ENCODE measurements at places on chromosomes 16 and 17.

DNA sequence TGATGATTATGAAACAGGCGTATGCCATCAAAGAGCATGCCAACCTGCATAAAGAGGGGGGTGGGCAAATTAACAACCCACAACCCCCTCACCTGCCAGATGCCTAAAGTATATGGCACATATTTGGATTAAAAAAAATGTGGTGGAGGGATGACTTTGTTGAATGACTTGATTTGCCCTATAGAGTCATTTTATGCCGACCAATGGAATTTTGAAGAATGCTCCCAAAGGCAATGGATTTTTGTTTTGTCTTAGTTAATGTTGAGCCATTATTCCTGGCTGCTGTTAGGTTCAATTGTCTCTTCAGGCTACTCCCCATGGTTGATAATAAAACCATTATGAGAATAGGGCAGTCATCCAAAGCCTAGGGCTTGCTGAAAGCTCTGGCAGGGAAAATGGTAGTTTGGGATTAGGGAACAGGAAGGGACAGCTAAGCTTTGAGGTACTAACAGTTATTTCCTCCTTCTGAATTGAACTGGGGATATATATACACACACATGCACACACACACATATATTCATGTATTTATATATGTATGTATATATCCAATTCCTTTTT is 5.8 kb upstream of the CHCT1 start:
- no peak for DNase-seq

DNA sequence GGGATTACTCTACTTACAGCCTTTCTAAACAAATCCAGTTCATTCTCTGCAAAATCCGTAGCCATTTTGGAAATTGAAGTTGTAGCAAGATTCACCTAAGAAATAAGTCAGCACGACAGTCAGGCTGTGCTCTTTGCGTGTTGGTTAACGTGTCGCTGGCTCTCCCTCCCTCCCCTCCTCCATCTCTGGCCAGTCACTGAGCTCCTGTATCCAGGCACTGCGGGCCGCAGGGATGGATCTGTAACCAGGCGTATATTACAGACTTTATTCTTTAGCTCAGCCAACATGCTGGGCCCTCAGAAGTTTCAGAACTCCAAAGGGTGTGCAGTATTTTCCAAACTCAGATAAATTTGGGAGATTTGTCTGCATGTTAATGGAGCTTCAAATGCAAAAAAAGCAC is 30.8 kb downstream of the KDM8 start:
- no peak for DNase-seq

- no peak for DNase-seq
Measured at GRCh38 chr17:35345445-35345925, 27.9 kb downstream of the SLFN11 start.

DNA sequence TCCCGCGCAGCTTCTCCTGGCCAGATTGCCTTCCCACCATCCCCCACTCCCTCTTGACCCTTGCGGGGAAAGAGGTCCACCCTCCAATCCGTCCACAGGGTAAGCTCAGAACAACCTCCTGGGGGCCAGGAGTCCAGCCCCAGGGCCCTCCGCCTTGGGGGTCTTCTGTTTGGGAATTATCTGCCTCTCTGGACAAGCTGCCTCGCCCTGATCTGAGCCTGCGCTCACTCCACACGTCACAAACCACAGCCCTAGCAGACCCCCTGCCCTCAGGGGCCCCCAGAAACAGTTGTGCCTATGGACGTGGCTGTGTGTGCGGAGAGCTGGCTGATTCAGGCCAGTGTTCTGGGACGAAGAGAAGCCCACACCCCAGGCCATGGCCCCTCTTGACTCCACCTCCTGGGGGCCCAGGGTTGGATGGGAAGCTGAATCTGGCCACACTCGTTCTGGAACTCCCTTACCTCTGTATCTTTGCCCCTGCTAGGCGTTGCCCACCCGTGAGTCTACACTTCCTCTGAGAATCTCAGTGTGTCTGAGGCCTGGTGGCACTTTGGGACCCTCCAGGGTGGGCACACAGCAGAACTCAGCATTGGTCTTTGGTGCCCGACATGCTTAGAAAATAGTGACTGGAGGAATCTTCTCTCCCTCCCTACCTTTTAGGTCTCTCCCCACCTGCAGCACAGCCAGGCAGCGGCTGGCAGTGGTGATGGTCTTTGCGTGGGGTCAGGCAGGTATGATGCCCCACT is 119.9 kb upstream of the SMURF2 start:
- DNase-seq = no peak

DNA sequence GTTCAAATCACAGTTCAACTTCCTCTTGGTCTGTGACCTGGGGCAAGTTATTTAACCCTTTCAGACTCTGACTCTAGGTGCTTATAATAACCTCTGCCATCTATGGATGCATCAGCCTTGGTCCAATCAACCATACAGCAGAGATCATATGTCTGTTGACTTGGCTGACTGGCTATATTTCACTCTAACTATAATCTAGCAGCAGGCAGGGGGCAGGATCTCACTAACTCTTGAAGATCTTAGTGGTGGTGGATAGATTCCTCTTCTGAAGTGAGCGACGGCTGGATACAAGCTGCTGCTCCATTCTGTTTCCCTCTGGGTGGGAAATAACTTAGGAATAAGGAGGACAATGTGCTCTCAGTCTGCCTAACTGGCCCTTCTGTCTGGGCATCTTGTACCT is 146.6 kb downstream of the SKAP1 start:
- no peak for DNase-seq

GRCh38 chr16:84018710-84019109 is 23.9 kb downstream of the SLC38A8 start:
- DNase-seq = no peak

GRCh38 chr16:12344577-12345343 is 368.2 kb downstream of the SNX29 start:
- DNase-seq = no peak

GRCh38 chr16:3075523-3075915 is 10.1 kb downstream of the IL32 start:
- no peak for DNase-seq

DNA sequence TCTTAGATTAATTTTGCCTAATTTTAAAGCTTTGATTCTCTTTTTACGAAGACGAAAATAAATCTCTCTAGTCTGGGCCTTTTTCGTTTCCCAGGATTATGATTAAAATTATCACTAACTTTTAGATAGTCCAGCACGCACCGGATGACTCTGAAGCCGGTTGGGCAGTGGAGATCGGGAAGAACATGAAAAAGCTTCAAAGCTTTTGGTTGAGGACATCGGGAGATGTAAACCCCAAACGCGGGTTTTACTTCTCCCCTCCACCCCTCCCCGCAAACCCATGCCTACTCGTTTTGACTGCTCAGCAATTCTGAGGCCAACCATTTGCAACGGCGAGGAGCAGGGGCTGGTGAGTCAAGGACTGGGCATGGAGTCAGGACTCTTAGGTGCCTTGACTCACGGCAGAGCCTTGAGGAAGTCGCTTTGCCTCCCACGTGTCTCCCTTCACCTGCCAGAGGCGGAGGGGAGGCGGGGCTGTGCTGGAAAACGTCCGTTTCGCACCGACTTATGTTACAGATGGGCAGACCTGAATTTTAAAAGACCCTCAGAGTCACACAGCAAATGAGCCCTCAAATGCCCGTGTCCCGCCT is 989 bp upstream of the DUSP14 start:
- peak; percentile 68 for DNase-seq

DNA sequence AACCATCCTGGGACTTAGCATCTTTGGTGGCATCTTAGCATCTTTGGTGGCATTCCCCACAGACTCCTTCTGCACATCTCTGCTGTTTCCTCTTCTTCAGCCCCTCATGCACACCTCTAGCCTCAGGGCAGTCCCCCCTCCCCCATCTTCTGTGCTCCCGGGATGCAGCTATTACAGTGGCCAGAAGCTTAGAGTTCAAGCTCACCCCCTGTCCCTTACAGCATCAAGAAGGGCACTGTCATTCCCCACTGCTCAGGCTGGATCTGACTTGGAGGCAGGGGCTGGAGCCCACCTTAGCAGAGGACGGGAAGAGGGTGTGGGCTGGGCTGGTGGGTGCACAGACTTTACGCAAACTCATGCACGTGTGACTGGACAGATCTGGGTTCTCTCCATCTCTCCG is 650 bp downstream of the EPN3 start:
- DNase-seq = no peak

DNA sequence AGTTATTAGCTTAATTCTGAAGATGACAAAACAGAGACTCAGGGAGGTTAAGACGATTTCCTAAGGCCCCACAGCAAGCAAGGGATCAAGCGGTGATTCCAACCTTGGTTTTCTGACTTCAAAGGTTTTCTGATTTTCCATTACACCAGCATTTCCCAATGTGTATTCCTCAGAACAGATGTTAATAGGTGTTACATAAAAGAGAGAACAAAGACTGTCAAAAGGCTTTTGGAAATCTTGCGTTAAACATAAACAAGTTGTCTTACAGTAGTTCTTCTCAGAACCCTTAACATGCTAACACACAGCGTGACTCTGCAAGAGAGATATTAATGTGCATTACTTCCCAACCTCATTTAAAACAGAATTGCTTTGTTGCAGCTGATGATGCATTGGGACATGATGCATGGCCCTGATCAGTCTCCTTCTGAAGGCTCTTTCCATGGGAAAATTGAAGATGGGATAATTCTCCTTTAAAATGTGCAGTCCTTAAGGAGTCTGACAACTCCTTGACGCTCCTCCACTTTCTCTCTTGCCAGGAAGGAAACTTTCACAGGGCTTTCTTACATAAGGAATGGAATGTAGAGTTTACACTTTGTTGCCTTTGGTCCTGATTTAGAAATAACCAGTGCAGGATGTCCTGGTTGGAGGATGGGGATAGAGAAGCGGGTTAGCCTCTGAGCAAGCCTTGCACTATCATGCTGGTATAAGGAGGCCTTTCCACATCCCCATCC is 21.5 kb upstream of the MMD start:
- DNase-seq = no peak

GRCh38 chr17:14856176-14856575 is 408.9 kb downstream of the PMP22 start:
- no peak for DNase-seq

DNA sequence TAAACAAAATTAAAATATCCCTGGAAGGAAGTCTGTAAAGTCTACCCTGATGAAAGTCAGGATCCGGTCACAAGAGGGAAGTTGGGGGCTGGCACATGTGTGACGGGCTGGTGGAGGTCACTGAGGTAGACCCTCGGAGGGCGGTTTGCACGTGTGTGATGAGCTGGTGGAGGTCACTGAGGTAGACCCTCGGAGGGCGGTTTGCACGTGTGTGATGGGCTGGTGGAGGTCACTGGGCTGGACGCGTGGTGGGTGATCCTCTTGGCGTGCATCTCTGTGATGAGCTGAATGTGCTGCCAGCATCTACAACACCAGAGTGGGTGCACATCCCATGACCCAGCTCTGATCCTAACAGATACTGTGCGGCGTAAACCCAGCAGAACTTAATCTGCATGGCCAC is 43.7 kb upstream of the METRNL start:
- no peak for DNase-seq

DNA sequence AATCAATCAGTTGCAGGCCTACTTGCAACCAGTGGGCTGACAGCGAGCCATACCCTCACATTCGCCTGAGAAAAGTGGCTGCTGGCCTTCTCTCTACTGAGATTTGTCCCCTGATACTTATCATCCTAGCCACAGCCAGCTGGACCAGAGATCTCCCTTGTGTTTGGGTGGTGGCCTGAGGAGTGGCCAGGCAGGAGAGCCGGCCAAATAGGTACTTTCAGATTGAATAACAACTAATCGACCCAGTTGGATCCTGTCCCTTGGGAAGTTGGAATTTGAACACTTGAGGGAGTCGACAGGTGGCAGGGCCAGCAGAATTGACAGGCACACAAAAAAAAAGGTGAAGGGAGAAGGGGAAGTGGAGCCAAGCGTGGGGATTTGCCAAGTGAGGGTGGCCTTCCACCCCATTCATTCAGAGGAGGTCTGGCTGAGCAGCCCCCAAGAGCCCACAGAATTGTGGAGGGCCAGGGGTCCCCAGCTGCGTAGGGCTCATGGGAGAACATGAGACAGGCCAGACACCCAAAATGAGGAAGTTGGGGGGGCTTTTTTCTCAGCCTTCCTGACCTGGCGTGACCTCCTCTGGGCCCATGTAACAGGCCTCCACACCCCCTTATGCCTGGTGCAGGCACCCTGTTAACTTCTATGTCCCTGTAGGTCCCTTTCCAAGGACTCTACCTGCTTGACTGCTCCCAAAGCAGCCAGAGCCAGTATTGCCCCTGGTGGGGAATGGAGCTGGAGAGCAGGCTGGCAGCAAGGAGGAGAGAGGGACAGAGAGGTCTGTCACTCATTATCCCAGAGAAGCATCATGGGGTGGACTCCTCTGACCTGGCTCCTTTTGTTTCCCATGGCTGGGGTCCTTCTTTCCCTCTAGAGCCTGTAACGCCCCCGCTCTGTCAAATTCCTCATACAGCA is 2.9 kb upstream of the RANGRF start:
- DNase-seq = peak; percentile 83

Measured in NCI-H2171 treated with DMSO at 0.1 percent for 48 hours (cell line).